ENCODE measurements at places on chromosomes 1 and 21.
A peak's percentile ranks its signal among the peaks of the same experiment; 100 is the strongest.

DNA sequence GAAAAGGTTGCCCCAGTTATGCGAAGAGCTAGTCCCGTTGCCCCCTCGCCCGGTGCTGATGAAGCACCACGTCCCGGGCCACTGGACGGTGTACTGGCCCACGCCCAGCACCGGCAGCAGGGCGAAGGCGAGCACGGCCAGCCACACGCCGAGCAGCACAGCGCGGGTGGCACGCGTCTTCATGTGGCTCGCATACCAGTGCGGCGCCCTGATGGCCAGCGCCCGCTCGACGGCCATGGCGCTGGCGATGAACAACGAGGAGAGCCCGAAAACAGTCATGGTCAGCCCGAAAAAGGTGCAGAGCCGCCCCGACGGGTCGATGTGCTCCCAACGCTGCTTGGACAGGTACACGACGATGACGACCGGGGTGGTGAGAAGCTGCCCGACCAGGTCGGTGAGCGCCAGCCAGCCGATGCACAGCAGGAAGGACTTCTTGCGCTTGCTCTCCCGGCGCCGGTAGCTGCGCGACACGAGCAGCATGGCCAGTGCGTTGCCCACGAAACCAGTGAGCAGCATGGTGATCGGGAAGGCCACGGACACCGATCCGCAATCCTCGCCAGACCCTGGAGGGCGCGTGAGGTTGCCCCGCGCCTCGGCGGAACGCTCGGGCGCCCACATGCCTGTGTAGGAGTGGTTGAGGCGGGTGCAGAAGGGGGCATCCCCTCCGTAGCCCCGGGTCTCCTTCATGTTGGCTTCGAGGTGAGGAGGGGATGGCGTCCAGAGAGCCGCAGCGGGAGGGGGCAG is 553 bp downstream of the PTGER3 start:
- no peak for DNase-seq

GRCh38 chr1:211643324-211644212 is 31.9 kb downstream of the NEK2 start:
- no peak for DNase-seq

- DNase-seq: no peak
These were observed 178.9 kb upstream of the SNX7 start for GRCh38 chr1:98482611-98483010.

- no peak for DNase-seq
These were observed 91.4 kb upstream of the S1PR1 start for GRCh38 chr1:101145449-101145820.

GRCh38 chr1:85085417-85085816 is 37.1 kb upstream of the MCOLN3 start:
- no peak for DNase-seq

DNA sequence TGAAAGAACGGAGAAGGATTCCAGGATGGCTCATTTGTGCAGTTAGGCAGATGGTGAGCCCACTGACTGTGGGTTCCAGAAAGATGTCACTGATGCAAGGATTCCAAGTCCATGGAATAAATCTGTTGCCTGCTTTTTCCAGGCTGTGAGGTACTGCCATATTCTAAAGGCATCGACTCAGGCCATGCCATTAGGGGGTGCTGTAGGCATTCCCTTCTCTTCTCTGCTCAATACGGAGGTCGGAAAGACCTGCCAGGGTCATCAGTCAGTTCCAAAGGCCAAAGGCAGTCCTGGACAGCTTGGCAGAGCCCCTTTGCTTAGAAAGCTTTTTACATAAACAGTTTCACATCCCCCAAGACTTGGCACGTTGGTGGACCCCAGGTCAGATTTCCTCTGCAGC is 31.7 kb upstream of the TMEM125 start:
- DNase-seq: no peak

GRCh38 chr1:42163114-42163513 is 1.4 kb downstream of the GUCA2A start:
- no peak for DNase-seq

DNA sequence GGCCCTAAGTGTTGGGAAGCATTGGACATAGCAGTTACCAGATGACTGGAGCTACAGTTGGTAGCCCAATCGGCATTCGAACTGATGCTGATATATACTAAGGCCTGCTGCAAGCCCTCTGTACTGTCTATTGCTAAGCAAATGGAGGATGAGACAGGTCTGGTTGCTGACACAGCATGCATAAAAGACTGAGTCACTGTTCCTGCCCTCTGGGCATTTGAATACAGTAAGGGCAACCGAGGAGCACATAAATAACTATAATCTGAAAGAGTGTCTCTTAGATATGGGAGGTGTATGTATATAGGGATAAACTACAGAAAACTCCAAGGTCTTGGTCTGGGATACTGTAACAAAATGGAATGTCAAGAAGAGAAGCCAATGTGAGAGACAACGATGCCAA is 16.8 kb upstream of the MARK1 start:
- no peak for DNase-seq

DNA sequence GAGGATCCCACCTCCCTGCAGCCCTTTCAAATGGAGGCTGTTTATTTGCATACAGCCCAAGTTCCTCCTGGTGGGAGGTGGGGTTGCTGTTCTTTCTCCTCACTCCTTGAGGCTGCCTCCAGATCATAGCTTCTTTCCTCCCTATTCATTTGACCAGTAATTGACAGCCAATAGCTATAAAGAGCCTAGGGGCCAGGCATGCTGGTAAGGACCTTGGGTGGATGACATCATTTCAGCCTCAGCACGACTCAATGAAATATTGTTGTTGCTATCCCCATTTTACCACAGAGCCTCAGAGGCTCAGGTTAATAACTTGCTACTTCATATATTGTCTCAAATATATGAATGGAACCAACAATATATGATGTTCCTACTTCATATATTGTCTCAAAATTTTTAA is 31.1 kb downstream of the ZSCAN20 start:
- no peak for DNase-seq

- DNase-seq: peak; percentile 47
These were observed 207.5 kb downstream of the KCNK2 start for GRCh38 chr1:215290018-215290417.

DNA sequence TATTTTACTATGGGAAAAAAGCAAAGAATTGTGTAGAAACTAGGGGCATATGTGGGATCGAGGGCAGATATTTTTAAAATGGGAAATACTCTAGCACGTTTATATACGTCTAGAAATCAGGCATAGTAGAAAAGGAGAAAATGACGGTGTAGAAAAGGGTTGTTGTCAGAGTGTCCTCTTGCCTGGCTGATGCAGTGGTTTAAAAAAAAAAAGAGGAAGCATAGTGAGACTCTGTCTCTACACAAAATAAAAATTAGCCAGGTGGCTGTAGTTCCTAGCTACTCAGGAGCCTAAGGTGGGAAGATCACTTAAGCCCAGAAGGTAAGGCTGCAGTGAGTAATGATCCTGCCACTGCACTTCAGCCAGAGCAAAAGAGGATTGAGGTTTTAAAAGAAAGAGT is 64.7 kb upstream of the LRRC7 start:
- DNase-seq: no peak

DNA sequence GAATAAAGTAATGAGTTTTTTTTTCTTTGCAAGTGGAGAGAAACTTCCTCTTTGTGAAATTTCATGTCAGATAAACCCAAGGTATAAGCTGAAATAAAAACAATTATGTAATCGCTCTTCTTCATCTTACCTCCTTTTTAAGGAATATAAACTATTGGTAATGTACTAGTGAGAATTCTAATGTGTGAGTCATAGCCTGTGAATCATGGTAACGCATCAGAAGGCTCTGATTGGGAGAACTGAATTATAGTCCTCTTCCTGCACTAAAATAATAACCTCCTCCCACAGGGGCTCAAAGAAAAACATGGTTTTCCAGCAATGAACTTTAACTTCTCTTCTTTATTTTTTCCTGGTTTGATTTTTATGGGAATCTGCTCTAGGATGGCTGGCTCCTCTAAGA is 57.1 kb upstream of the COX20 start:
- DNase-seq: peak; percentile 34

GRCh38 chr1:246074421-246074820 is 432.7 kb downstream of the SMYD3 start:
- DNase-seq: no peak

- no peak for DNase-seq
These were observed 53.1 kb downstream of the ZNF326 start for GRCh38 chr1:90048043-90048442.

- no peak for DNase-seq
These were observed 12.0 kb upstream of the OR6K3 start for GRCh38 chr1:158732524-158732923.

DNA sequence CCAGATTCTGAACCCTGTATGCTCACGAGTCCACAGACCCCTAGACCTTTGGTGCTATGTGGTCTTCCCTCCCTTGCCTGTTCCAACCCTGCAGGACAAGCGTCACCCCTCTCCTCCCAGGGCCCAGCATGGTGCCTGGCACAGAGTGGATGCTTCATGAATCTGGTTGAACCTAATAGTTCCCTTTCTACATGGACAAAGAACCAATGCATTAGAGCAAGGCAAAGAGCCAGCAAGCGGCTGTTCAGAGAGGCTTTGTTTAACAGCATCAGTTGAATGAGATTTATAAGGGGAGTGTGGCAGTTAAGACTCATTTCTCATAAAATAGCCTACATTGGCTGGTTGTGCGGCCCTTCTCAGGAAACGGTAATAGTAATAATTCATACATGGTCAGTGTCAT is 14.9 kb downstream of the SLC26A9 start:
- no peak for DNase-seq

Measured in GM04503 (cell line).